ENCODE measurements at places on chromosomes 6 and 20.

DNA sequence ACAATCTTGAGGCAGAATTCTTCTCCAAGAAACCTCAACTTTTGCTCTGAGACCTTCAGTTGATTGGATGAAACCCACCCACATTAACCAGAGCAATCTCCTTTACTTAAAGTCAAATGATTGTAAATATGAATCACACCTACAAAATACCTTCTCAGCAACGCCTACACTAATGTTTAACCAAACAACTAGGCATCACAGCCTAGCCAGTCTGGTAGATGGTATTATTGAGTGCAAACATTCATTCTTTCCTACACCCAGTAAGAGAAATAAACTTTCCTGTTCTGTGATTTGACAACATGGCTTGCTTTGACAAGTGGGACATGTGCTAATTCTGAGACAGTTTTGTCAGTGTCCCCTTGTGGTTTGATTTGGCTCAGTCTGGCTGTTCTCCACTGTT is 252.2 kb downstream of the HACE1 start:
- no peak for DNase-seq

DNA sequence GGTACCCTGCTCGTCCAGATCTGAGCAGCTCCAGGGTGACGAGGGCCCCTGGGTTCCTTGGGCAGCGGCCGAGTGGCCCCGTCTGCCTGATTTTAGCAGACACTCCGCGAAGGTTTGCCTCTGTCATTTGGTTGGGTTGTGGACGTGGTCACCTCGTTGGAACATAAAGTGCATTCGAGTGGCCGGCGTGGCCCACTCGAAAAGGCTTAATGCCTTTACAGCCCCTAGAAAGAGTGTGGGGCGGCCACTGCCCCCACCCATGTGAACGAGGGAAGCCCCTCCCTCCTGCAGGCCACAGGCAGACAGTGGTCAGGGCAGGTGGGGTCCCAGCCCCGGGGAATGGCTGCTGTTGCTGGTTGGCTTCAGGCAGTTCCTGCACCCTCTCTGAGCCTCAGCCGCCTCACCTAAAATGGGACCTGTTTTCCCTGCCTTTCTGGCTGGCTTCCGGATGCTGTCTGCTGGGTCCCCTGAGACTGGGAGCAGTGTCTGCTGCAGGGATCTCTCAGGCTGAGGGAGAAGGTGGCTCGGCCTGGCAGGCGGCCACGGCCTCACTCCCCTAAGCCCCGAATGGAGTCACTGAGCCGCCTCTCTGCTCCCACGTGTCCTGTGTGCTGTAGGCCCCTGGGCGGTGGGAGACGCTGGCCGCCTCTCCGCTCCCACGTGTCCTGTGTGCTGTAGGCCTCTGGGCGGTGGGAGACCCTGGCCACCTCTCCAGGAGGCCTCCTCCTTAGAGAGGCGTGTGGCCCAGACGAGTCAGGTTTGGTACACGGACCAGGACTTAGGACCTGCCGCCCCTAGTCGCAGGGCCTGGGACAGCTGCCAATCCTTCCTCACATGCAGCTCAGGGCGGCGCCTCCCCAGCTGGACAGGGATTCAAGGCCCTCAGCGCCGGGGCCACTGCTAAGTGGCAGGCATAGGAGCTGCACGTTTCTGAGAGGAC is 233.0 kb downstream of the ERMARD start:
- DNase-seq: no peak

GRCh38 chr6:129759796-129760605 is 50.0 kb upstream of the ARHGAP18 start:
- no peak for DNase-seq

DNA sequence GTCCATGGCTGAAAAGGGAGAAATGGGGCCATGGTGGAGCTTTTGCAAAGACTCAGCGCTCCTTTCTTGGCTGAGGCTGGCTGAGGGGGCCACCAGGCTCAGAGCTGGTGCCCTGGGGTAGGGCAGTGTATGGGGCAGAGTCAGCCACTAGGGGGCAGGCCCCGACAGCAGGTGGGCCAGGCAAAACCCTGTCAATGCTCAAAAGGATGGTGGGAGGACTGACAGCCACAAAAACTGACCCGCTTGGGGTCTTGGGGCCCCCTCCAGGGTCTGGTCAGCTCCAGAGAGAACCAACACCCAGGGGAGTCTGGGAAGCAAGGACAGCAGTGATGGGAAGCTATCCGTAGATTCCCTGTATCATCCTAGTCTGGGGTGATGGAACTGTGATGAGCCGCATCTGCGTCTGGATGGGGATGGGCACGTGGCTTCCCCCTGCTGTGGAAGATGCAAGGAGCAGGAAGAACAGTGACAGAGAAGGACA is 306.9 kb downstream of the DHX35 start:
- peak; percentile 1 for DNase-seq

- DNase-seq: no peak
Measured at GRCh38 chr6:168024951-168025510, 27.6 kb downstream of the KIF25 start.

- DNase-seq: no peak
Measured at GRCh38 chr6:92404281-92404680, 1015.1 kb downstream of the EPHA7 start.

DNA sequence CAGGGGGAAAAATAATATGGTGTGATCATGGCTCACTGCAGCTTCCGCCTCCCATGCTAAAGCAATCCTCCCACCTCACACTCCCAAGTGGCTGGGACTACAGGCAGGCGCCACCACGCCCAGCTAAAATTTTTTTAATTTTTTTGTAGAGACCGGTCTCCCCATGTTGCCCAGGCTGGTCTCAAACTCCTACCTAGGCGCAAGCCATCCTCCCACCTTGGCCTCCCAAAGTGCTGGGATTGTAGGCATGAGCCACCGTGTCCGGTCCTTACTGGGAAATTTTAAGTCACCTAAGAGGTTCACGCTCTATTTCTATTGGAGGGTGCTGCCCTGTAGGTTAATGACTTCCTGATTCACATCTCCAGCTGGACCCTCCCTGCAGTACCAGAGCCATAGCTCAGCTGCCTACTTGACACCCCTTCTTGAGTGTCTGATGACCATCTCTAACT is 626 bp upstream of the CDK5RAP1 start:
- no peak for DNase-seq

All from CD4-positive, alpha-beta T cell treated with Interleukin-21 for 1 hour (primary cell).